T1000 (cell line): ENCODE measurements at places on chromosomes 16 and 17.

DNA sequence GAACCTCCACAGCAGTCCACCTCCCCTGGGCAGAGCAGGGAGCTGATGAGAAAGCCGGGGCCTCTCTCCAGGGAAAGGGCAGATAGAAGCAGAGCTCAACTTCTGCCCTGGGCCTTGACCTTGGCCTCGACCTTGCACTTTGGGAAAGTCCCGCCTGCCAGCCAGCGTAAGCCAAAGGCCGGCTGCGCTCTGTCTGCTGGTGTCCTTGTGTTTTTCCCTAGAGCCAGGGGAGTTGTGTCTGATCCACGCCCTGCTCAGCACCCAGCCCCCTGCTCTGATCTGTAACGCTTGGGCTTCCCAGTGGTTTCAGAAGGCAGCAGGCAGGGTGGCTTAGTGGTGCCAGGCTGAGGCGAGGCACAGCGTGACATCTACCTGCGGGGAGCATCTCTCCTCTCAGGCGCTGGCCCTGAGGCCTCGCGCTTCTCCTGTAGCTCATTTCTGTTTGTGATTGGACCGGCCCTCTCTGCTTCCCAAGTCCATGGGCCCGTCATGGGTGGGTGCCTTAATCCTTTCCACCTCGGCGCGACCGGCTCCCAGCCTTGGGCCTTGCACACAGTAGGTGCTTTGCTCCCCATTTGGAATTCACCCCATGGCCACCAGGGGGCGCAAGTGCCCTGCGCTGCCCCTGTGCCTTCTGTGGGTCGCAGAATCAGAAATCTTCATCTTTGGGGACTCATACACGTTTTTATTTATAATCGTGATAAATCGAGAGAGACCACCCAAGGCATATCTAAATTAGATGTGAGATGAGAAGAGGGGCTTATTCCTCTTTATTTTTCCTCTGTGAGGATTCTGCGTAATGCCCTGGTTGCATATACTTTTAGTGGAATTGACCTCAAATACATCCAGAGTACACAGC, 24.2 kb downstream of the SGSH start:
- no peak for DNase-seq

- no peak for DNase-seq
Observed at GRCh38 chr17:79213305-79213704, 138.7 kb downstream of the ENGASE start.

DNA sequence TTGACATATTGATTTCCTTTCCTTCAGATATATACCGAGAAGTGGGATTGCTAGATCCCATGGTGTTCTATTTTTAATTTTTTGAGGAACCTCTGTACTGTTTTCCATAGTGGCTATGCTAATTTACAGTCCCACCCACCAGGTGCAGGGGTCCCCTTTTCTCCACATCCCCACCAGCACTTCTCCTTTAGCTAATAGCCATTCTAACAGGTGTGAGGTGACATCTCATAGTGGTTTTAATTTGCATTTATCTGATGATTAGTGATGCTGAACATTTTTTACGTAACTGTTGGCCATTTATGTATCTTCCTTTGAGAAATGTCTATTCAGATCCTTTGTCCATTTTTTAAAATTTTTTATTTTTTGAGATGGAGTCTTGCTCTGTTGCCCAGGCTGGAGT, 93.9 kb downstream of the SDR42E1 start:
- no peak for DNase-seq

- DNase-seq, result peak; percentile 83
Observed at GRCh38 chr17:30600060-30600829, 123.0 kb downstream of the GOSR1 start.

- no peak for DNase-seq
Observed at GRCh38 chr17:55154101-55154500, 110.7 kb upstream of the HLF start.

- no peak for DNase-seq
Observed at GRCh38 chr17:6356562-6356961, 78.4 kb downstream of the AIPL1 start.
